ENCODE measurements at places on chromosomes 2 and 18.

DNA sequence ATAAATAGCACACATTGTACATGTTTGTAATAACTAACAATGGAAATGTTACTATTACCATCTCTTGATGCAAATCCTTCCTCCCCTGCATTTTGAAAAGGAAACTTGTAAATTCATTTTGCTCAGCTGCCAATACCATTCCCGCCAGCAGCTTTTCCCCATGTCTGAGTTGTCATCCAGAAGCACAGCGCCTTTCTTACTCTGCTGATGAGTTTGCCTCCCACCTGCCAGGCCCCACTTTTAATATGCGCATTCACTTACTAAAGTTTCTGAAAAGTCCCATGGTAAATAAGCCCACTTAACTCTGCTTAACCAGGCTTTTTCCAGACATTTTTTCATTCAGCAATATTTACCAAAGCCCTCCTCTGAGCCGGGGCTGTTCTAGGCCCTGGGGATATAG, 3.9 kb downstream of the CHST10 start:
- DNase-seq, result no peak

DNA sequence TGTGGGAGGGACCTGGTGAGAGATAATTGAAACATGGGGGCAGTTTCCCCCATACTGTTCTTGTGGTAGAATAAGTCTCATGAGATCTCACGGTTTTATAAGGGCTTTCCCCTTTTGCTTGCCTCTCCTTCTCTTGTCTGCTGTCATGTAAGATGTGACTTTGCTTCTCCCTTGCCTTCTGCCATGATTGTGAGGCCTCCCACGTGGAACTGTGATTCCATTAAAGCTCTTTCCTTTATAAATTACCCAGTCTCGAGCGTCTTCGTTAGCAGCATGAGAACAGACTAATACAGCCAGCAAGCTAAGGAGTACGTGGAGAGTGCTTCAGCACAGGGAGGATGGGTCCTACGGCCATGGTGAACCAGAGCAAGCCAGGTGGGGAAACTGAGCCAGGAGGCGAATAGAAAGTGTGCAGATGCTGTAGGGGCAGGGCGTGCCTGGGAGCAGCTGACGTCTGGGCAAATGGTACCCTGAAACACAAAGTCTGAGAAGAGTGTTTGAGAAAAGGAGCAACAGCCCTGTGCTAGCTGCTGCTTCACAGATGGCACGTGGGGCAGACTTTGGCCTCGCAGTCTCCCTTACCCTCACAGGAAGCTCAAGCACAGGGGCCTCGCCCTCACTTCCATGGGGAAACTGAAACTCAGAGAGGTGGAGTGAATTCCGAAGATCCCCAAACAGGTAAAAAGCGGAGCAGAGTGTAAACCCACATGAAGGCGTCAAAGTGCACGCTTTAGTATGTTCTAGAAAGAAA, 64.2 kb downstream of the MYT1L start:
- no peak for DNase-seq

DNA sequence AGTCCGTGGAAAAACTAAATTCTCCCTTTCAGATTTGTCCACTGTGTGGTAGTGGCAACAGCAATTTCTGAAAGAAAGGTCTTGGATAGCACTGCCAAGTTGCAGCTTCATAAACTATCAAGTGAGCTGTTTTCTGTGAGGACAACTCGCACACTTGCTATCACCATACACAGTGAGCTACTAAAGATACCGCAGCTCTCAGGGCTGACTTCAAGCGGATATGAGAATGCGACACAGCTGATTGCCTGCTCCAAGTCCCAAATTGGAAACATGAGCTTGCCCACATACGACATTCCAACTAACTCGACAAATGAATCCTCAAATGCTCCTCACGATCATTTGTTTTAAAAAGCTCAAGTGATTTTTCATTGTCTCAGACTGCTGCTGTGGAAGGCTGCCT, 46.2 kb downstream of the E2F6 start:
- no peak for DNase-seq

GRCh38 chr2:37301408-37301807, 23.2 kb downstream of the PRKD3 start:
- DNase-seq, result no peak

GRCh38 chr18:71939483-71939882, 604.7 kb downstream of the CBLN2 start:
- no peak for DNase-seq

Measured in iris pigment epithelial cell (primary cell).